Stromal cell of bone marrow (primary cell): ENCODE measurements at places on chromosomes 6 and 20.
A peak's percentile ranks its signal among the peaks of the same experiment; 100 is the strongest.

DNA sequence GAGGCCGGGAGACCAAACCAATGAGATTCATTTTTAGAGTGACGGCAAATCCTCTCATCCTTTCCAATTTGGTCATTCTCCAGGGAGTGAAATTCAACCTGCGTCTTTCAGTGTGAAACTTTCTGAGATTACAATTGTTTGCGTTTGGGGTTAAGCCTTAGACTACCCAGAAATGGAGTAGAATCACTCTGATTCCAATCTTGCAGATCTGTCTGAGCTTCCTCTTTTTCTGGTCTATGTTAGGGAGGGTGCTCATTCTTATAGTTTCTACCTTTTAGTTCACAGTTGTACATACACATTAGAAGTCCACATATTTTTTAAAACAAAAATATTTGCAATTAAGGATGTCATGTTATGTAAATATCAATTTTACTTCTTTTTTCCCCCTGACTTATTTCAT, 183.0 kb upstream of the PHACTR1 start:
- DNase-seq = no peak

- no peak for DNase-seq
Observed at GRCh38 chr6:54718541-54719023, 128.0 kb upstream of the FAM83B start.

DNA sequence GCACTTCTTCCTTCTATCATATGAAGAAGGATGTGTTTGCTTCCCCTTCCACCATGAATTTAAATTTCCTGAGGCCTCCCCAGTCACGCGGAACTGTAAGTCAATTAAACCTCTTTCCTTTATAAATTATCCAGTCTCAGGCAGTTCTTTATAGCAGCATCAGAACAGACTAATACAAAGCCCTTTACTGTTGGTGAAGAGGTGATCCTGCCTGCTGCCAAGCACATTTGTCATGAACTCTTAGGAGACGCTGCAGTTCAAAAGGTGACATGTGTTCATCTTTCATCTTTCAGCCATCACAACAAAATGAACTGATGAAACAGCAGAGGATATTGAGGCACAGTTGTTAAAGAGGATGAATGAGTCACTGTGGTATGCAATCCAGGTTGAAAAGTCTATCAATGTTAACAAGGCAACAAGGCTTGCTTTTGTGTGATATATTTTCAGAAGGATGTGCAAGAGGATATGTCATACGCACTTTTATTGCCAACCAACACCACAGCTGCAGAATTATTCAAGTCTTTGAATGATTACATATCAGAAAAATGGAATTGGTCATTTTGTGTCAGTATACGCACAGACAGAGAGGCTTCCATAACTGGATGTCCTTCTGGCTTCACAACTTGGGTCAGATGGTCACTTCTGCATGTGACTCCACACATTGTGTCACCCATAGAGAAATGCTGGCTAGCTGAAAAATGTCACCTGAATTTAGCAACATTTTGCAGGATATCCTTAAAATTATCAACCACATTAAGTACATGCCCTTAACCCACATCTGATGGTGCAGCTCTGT, 52.4 kb upstream of the PLN start:
- no peak for DNase-seq

DNA sequence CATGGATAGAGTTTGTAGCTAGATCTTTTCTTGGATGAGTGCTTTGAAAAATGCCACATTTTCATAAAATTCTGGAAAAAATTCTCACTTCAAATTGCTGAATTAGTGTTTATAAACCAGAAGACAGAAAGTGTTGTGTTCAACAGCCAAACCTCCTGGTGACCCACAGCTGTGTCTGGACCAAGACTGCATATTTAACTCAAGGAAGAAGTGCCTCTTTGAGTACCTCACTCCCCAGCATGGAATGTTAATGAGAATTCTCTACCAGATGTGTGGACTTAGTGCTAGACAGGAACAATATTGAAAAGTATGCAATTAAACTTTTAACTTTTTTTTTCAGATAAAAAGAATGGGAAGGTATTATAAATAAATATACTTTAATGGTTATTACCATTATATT, 609.3 kb downstream of the COL12A1 start:
- no peak for DNase-seq

DNA sequence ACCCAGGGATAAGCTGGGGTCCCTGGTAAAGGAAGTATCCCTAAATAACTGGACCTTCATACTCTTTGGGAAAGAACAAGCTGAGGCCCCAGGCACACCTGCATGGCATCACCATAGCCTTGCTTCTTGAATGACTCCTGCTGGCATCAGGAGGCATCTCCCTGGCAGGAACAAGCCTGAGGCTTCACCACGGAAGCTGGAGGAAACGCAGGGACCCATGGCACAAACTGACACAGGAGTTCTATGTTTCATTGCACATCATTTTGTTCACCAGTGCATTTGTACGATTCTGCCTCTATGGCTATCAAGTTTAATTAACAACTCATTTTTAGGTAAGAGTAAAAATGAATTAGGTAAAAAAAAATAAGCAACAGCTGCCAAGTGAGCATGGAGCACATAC, 619 bp upstream of the PDE7B start:
- no peak for DNase-seq

DNA sequence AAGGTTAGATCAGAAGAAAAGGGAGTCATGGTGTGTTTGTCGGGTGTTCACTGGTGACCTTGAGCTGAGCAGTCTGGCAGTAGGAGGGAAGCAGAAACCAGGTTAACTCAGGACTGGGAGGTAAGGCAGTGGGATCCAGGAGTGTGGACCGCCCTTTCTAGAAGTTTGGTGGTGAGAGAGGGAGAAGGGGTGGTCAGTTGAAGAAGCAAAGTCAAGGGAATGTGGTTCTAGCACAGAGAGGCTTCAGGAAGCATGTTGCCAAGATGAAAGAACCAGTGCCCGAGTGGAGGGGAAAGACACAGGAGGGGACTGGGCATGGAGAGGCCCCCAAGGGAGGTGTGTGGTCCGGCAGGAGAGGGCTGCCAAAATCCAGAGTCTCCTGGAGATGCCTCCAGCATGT, 3.6 kb downstream of the MAPK13 start:
- DNase-seq = no peak

DNA sequence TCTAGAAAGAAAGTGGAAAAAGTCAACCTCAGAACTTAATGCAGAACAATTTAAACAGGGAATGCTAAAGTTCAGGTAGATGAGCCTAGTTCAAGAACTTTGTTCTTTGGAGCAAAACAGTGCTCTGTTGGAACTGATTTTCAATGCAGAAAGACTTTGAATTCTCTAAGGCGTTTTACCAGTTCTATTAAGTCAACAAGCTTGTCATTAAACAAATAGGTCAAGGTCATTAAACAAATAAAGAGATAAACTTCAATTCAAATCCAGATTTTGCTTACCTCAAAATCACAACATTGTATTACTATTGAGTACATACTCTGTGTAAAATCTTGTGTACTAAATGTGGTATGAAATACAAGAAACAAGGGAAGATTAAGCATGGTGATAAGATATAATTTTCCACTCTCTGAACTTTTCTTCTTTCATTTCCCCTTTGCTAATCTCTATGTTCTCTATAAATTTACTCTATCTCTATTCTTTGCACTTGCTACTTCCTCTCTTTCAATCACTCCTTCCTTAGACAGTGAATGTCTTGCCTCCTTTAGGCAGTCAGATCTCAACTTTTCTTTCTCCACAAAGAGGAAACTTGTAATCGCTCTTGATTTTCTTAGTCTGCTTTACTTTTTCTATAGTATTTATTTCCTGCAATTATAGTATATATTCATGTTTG, 160.8 kb upstream of the KHDRBS2 start:
- no peak for DNase-seq

- DNase-seq = no peak
Observed at GRCh38 chr6:62286470-62286843, 432 bp upstream of the KHDRBS2 start.

GRCh38 chr6:9009931-9010330, 574.6 kb upstream of the SLC35B3 start:
- no peak for DNase-seq

DNA sequence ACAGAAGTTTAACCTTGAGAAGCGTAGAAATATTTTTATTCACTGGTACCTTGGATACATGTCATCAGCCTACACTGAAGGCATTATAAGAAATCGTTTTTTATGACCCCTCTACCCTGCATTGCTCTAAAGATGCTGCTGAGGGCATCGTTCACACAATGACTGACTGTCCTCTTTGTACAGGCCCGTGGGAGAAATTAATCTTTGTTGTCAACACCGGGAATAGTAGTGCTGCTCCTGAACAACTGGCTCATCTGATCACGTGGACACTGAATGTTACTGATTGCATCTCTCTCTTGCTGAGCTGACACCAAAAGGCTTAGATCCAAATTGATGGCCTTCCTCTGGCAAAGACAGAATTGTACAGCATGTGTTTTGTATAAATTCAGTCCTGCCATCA, 157.1 kb upstream of the SMLR1 start:
- DNase-seq = no peak

DNA sequence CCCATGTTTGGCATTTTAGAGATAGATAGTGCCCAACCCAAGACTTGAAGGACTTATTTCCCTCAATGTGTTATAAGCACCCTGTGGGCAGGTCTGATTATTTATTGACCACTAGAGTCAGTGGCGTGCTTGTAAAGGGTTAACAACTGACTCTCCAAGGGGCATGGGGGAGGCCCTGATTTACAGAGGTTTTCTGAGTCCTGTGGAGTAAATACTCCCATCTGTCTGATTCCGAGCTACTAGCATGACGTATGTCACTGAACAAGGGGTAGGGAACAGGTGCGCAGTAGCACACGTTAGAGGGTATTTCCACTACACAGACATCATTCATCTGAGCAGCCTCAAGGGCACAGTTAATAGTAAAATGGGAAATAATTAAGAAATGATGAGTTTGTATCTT, 17.4 kb upstream of the TRAM2 start:
- no peak for DNase-seq

DNA sequence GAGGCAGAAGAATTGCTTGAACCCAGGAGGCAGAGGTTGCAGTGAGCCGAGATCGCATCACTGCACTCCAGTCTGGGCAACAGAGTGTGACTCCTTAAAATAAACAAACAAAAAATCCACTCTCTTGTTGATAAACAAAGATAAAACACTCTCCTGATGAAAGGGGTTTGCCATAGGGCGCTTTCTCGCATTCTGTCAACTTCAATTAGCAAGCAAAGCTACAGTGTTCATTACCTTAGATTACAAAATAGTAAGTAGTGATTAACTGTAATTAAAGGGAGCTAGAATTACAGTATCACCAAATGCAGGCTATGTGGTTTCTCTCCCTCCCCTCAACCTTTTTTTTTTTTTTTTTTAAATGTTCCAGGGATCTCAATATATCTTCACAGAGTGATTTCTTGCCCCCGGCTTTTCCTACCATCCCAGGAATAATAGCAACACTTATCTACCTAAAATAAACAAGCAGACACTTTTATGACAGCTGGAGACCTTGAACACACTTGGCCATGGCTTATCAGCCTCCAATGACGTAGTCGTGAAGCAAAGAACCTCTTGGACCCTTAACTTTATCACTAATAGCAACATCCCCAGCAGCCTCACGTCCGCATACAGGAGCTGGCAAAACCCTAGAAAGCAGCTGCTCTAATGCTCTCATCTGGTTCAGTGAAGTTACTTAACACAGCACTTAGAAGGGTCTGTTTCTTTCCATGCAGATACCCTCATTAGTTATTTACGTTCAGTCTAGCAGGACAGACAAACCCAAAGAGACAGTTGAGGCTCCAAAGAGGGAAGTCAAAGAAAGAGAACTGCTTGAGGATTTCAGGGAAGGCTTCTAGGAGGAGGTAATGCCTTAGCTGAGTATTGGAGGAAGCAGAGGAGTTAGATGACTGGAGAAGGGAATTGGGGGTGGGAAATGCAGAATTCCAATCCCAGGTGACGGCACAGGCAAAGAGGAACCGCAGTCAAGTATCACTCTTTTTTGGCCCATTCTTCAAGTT, 37.9 kb upstream of the NEDD9 start:
- no peak for DNase-seq

DNA sequence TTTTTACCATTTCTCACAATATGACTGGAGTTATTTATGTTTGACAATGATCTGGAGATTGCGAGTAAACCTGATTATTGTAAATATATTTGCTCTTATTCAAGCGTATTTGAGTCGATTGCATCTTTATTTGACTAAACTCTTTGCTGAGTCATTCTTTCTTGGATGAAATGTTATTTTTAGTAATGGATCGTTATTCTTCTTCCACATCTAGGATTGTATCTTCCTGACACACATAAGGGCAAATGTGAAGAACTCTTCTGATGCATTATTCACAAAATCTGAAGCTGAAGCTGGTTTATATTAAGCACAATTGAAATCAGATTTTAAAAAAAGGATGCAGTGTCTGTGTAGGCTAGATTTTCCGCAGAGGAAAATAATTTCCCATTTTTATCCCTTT, 68.2 kb downstream of the SEL1L2 start:
- DNase-seq = no peak

GRCh38 chr6:140623498-140623897, 1249.0 kb upstream of the CITED2 start:
- peak; percentile 32 for DNase-seq

GRCh38 chr6:83252719-83253118, 59.6 kb downstream of the RWDD2A start:
- no peak for DNase-seq

DNA sequence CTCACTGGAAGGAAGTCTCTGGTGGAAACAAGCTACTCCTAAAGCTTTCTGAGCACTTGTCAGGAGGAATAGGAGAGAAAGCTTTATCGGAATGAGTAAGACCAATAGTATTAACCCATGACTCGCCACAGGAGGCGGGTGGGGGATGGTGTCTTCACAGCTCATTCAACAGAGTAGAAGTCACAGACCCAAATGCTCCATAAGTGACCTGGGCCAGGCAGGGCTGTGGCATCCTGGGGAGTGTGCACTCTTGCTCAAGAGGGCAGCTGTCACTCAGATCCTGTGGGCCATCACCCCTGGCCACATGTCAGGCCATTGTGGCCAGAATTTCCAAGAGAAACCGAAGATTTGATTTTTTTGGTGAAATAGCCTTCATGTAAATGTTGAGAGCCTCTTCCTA, 116.0 kb downstream of the SYCP2 start:
- no peak for DNase-seq

GRCh38 chr6:122930252-122931180, 65.5 kb upstream of the CLVS2 start:
- DNase-seq = no peak

DNA sequence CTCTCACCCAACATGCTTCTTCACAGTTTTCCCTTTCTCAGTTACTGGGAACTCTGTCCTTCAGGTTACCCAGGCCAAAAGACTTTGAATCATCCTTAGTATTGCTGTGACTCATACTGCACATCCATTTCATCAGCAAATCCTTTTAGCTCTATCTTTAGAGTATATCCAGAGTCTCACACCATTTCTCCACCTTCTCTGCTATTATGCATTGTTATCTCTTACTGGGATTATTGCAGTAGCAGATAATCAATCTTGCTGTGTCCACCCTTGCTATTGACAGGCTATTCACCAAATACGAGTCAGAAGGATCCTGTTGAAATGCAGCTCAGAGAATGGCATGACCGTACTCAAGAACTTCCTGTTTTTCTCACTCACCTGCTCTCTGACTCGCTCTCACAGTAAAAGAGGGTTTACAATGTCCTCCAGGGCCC, 57.3 kb downstream of the BCKDHB start:
- DNase-seq = peak; percentile 69

- no peak for DNase-seq
Observed at GRCh38 chr20:37343212-37343993, 2.5 kb upstream of the SRC start.
